ENCODE measurements at places on chromosomes 4 and X.

DNA sequence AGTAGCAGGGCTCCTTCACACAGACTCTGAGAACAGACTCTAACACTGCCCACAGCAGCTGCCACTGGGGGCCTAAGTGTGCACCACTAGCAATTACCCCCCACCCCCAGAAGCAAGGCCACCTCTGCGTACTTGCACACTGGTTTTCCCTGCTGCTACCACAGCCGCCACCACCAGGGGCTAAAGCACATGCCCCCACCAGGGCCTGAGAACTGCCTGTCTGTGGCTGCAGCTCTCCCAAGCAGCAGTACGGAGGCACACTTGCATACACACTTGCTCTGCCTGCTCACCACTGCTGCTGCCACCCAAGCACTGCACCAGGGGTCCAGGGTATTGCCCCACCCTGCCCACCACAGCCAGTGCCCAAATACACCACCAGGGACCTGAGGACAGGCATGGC, 59.6 kb downstream of the SCML2 start:
- no peak for DNase-seq

GRCh38 chr4:56637154-56637553, 43.9 kb downstream of the HOPX start:
- no peak for DNase-seq

DNA sequence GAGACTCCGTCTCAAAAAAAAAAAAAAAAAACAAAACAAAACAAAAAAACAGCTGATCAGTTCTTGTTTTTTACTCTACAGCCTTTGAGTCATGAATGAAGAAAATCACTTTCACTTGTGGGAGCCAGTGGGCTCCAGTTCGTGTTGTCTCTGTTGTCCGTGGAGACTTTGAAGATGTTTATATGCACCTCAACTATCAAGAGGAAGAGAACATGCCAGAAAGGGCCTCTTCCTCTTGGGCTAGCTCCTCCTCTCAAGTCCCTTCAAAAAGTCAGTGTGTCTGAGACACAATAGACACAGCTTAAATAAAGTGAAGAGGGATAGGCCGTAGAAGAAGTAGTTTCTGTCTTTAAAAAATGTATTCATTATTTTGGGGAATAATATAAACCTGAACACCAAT, 182.7 kb downstream of the KDR start:
- no peak for DNase-seq

GRCh38 chr4:150648123-150648522, 66.2 kb downstream of the MAB21L2 start:
- DNase-seq: no peak

DNA sequence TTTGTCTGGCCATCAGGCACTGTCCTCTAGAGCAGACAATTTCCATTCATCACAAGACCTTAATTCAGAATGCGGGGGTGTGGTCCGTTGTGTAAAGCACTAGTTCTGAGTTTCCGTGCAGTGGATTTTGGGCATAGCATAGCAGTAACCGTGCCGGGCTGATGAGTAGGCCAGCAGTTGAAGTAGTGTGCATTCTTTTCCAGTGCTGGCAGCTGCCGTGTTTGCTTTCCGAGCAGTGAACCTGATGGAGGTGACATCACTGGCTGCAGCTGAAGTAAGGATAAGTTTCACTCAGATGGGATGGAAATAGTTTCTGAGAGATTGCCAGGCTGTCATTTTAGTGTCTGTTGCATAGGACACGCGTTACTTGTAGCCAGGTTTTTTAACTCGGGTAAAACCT, 107.0 kb upstream of the STIM2 start:
- DNase-seq: no peak

DNA sequence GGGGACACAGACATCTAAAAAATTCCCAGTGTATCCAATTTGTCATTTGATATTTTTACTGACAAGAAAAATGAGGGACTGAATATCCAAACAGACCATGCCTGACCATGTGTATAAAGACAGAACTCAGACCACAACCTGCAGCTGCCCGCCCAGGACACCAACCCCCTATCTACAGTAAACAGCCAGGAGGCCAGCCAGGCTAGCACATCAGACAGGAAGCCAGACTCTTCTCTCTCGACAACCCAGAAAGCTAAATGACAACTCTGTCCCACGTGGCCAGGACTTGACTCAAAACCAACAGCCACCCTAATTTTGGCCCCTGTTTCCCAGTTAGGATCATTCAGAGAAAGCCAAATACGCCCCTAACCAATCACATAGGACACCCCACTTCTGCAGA, 15.1 kb downstream of the AFAP1 start:
- no peak for DNase-seq

DNA sequence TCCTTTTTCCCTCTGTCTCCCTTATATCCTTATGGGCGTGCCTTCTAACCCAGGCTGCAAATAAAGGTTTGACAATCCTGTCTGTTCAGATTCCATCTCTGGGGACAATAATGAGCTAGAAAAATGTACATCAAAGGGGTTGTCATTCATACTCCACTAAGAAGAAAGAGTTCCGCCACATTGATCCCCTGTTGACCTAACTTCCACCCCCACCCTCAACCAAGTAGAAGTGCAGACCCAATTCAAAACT, 541 bp upstream of the GABRA3 start:
- DNase-seq: no peak

DNA sequence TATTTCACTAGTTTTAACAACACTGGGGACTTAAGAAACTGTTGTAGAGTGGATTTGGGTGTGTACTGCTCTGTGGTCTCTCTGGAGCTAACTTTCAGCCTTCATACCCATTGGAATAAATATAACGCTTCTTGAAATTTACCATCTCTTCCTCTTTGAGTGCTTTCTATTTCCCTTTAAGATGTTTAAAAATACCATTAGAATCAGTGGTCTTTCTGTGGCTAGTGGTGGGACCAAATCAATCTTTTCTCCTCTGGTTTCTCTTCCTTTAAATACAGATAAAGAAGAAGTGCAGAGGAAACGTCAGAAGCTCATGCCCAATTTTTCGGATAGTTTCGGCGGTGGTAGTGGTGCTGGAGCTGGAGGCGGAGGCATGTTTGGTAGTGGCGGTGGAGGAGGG, 92.0 kb downstream of the NFKB1 start:
- DNase-seq: no peak

- DNase-seq: no peak
Measured at GRCh38 chrX:54413753-54414152, 26.5 kb upstream of the TSR2 start.

GRCh38 chr4:84501202-84501503, 2.1 kb upstream of the NKX6-1 start:
- no peak for DNase-seq

- no peak for DNase-seq
Measured at GRCh38 chr4:68735106-68735505, 64.7 kb upstream of the UGT2B15 start.

DNA sequence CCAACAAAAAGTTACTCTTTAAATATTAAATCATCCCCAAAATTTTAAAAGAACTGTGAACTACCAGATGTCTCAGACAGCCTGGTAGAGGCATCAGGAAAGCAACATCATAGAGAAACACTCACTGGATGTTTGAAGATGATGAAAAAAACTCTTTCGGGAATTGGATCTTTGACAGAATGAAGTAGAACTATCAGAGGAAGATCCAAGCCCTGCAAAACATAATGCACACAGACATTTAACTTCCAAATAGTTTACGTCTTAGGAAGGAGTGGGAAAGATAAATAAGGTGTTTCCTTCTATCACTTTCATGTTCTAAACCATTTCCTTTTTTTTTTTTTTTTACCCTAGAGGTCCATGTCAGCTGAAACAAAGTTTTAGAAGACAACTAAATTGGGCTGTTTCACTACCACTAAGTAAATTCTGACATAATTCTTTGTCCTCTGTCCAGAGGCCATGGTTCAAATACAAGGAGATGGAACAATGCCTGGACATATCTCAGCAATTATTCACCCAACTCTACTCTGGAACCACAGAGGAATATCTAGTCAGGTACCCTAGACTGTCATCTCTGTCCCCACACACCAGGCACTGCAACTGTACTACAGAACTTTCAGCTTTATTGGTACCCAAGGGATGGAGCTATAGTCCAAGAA, 217.7 kb upstream of the INTU start:
- DNase-seq: no peak

DNA sequence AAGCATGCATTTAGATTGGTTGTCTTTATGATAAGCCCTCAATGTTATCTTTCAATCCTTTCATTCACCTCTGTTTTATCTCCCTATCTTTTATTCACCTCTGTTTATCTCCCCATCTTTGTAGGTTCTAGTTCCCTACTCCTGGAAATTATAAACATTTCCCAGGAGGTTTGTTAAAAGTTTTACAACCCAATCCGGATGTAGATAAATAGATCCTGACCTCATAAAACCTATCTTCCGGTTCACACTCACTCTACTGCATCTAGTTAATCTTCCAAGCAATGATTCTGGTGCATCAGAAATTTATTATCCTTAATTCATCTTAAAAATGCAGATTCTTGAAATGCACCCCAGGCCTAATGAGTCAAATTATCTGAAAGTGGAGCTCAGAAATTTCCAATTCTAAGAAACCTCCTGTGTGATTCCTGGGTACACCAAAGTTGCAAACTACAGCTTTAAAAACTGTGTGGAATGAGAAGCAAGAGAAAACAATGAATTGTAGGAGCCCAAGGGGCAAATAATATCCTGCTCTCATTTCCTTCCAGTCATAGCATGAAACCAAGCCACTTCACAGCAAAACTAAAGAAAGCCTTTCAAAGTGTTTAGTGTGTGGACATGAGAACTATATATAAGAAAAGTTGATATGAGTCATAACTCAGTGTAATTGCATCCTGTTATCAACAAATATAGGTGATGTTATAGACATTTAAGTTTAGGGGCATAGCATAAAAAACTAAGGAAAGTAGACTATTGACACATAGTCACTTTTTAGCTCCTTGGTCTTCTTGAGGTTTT, 51.1 kb upstream of the UGT8 start:
- no peak for DNase-seq

DNA sequence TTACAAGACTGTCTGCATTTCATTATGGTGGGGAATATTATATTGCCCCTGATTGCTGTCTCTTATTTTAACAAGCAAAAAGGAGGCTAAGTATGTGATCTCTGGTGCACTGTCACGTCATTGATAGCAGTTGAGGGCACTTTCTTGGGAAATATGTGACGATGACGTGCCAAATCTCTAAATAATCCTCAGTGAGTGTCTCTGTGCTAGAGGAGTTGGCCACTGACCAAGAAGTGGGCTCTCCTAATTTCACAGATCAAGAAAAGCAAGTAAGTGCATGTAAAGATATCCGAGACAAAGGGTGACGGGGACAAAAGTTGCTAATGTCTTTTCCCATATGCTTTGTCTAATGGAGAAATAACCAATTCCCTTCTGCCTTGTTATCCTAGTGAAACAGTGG, 487.4 kb upstream of the TENM3 start:
- DNase-seq: no peak

- DNase-seq: no peak
Measured at GRCh38 chr4:54677416-54677815, 19.7 kb downstream of the KIT start.

Measured in stimulated activated CD4-positive, alpha-beta T cell treated with anti-CD3 and anti-CD28 coated beads, TNF-alpha, amount 100 ng/mL, for 24 hours (primary cell).